ENCODE measurements at places on chromosomes 5 and 9.

- DNase-seq, result no peak
Measured at GRCh38 chr5:6827526-6828219, 114.4 kb downstream of the TENT4A start.

DNA sequence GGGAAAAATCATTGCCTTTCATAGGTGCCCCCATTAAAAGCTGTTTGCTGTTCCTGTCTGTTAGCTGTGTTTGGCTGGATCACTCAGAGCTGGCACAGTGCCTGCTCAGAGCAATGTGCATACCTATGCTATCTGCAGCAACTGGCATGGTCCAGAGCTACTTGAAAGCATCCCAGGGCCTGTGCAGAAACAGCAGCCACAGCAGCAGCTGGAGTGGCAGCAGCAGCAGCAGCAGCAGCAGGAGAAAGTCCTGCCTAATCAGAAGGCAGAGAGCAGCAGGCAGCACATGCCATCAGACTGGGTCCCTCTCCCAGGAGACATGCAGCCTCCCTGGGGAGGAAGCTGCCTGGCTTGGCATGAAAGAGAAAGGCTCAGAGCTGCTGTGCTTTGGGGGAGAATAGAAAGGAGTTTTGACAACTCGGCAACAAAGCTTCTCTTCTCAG lies 243.8 kb upstream of the WWC1 start:
- DNase-seq, result no peak

GRCh38 chr5:5202321-5202720 lies 62.2 kb downstream of the ADAMTS16 start:
- no peak for DNase-seq

- no peak for DNase-seq
Measured at GRCh38 chr9:38768351-38768761, 48.4 kb upstream of the FAM240B start.

GRCh38 chr9:132877458-132877823 lies 643 bp downstream of the AK8 start:
- DNase-seq, result no peak

GRCh38 chr5:67301285-67301903 lies 104.8 kb upstream of the CD180 start:
- DNase-seq, result peak; percentile 80

- DNase-seq, result no peak
Measured at GRCh38 chr5:5813441-5813840, 391.0 kb downstream of the ICE1 start.

DNA sequence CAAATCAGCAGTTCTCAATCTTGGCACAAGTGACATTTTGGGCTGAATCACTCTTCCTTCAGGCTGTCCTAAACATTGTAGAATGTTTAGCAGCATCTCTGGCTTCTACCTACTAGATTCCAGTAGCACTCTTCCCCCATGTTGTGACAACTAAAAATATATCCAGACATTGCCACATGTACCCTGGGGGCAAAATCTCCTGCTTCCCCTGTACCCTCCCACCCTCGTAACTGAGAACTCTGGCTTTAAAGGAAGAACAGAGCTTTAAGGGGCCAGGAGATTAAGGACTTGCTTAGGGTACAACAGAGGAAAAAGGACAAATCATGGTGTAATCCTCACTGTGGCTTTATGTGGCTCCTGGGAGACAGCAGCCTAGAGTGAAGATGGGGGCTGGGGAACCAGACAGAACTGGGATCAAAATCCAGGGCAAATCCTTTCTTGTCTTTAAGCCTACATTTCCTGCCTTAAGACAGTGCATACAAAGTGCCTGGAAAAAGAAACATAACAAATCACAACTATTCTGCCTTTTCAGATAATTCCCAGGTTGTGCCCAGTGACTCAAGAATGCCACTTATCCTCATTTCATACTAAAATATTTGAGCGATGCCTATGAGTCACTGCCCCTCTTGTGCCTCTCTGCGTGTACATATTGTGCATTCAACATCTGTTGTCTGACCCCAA lies 109.3 kb downstream of the DAPK1 start:
- DNase-seq, result no peak

DNA sequence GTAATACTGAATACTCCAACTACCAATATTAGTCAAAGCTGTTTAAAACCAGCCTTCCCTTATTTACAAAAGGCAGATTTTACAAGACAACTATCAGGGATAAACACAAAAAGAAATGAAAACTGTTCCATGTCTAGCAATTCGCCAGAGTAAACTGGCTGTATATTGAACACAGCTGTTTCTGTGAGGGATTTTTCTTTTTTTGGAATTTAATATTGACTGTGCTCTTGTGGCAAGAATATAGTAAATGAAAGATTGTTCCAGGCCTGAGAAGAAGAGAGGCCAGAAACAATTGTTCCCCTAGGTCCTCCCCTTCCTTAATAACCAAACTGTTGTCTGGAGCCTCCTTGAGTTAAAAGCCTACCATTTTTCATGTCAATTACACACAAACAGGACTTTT lies 188.6 kb downstream of the PDE4D start:
- DNase-seq, result no peak

DNA sequence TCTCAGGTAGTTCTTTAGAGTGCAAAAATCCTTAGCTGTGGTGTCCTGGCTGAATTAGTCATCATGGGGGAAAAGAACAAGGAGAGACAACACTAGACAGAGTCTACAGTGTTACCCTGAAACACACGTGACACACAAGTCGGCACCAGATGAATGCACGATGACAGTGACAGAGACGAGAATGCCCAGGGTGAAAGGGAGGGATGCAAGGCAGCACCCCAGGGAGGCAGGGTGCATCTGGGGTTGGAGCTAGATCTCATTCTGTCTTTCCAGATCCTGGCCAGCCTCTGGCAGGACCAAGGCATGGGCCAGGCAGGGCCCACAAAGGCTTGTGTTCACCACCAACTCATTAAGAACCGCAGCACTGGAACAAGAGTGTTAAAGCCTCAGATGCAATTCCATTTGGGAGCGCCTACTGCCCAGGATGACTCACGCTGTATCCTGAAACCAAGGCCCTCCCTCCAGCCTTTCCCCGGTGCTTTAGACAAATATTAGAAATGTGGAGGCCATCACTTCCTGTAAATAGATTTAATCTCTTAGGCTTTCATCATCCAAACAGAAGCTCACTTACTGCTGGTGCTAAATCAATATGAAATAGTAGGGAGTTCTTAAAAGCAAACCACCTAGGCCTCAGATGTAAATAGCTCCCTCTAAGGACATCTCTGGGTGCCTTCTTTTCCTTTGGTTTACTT lies 56.1 kb downstream of the IRX2 start:
- no peak for DNase-seq

DNA sequence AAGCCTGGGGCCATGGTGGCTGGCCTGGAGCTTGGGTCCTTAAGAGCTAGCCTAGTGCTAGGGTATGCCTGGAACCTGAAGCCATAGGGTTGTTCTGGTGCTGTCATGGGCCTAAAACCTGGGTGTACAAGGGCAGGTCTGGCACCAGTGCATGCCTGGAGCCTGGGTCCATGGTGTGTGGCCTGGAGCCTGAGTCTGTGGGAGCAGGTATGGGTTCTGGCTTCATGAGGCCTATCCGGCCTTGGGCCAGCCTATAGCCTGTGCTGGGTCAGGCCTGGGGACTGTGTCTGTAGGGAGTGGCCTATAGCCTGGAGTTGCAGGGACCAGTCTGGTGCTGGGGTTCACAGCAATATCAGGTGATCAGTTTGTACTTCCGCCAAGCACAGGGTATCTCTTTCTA lies 347.2 kb upstream of the MEF2C start:
- no peak for DNase-seq

DNA sequence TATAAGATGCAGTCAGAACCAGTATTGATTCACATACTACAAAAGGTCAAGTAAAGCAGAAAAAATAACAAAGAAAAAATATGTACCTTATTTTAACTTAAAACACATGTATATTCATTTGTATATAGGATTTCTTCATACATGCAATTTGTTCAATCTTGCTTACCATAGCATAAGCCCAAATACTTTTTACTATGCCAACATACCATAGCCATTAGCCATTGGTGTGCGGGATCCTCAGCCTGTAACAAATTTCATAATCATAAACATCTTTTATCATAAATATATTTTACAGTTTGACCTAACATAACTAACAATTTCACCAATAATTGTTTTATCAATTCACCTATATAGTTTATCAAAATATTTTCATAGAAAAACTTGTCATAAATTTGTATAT lies 51.1 kb downstream of the MPDZ start:
- no peak for DNase-seq

DNA sequence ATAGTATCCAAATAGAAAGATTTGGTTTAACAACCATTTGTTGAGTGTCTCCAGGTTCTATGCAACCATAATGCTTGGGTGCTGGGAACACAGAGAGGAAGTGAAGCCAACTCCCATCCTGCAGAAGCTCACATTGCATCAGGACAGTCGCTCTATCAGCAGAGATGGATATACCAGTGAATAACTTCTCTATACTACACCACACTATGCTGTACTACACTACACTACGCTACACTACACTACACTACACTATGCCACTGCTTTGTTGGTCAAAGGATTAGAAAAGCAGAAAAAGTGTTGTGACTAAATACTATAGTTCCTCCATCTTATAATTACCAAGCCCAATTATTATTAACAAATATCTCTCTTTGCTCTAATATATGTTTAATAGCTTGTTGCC lies 89.2 kb upstream of the PRRC1 start:
- no peak for DNase-seq

- no peak for DNase-seq
Measured at GRCh38 chr9:33140401-33141360, 26.5 kb downstream of the B4GALT1 start.

DNA sequence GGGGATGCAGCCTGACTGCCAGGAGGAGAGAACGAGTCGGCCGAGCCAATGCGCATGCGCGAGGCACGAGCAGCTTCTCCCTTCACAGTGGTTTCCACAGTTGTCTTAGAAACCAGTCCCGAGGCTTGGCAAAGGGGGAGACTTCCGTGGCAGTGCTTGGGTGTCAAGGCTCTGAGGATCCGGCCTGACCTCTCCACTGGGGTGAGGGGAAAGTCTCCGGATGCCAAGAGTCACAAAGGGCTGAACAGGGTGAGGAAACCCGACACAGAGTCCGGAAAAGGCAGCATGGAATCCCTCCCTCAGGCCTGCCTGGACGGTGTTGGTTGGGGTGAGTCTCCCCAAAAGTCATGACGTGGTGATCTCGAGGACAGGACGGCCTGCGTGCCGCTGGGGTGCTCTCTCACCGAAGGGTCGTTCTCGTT lies 475.5 kb downstream of the SPATA31A7 start:
- no peak for DNase-seq

- no peak for DNase-seq
Measured at GRCh38 chr9:69549310-69550202, 122.6 kb downstream of the APBA1 start.

- no peak for DNase-seq
Measured at GRCh38 chr5:133440467-133441115, 171.8 kb downstream of the FSTL4 start.

DNA sequence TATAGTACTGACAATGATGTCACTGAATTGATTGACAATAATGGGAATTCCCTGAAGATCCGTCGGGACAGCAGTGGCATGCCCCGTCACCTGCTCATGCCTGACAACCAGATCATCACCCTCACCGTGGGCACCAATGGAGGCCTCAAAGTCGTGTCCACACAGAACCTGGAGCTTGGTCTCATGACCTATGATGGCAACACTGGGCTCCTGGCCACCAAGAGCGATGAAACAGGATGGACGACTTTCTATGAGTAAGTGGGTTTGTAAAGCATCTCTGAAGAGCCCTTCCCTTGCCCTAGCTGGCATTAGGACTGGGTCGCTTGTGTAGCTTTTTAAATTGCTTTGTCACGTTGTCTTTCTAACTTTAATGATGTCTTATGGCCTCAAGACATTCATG lies 72.7 kb upstream of the WWC1 start:
- no peak for DNase-seq

DNA sequence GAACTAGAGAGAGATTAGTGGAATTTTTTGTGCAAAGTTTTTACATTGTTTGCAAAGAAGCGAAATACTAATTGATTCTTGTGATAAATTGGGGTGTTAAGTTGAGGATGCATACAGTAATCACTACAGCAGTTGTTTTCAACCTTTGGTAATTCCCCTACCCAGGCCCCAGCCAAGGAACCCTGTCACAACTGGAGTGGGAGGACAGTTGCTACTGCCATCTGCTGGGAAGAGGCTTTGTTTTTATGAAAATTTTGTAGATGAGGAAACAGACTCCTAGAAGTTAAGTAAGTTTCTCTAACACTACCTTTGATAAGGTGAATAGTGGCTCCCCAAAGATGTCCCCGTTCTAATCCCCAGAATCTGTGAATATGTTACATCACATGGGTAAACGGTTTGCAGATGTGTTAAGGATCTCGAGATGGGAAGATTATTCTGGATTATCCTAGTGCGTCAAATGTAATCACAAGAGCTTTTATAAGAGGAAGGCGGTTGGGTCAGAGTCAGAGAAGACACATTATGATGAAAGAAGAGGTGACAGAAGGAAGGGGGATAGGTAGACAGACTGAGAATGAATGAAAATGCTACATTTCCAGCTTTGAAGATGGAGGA lies 34.0 kb upstream of the PPP1R2B start:
- DNase-seq, result no peak

- no peak for DNase-seq
Measured at GRCh38 chr9:127219520-127219919, 45.1 kb upstream of the GARNL3 start.

DNA sequence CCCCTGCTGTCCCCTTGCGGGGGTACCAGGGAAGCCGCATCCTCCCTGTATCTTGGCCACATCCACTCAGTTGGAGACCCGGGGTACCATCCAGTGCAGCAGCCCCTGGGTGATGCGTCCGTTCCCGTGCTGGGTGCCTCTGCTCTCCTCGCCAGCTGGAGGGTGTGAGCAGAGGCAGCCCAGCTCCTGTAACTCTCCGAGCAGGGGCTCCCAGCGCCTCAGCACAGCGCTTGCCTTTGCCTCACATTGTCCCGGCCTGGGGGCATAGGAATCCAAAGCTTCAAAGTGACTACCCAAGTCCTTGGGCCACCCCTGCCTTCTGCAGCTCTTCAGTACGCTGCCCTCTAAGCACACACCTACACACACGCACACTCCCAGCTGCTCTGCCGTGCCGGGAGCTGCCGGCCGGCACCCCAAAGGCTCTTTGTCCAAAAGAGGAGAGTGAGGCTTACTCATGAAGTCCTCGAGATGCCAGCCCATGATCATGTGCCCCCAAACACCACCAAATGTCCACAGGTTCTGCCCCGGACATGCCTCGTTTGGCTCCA lies 733 bp downstream of the ANGPTL2 start:
- no peak for DNase-seq

DNA sequence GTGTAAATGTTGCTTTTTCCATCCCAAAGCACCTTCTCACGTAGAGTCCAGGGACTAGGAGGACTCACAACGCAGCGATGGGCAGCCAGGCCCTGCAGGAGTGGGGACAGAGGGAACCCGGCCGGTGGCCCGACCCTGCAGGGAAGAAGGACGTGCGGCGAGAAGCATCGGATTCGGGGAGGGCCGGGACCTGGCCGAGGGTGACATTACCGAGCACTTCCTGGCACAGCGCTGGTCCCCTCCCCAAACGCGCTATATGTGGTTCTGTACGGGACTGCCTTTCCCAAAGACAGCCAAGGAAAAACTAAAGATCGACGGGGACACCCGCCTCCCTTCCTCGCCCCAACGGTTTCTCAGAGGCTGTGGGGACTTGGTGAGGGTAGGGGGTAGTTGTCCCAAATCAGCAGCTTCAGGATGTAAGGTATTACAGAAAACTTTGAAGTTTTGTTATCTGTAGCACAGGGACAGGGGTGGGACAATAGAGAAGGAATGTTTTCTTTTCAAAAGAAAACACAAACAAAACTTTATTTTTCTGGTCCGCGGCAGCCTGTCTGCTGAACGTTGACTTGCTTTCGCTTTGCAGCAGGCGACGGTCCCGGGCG lies 887 bp upstream of the MAP3K1 start:
- DNase-seq, result no peak

GRCh38 chr9:108108280-108108851 lies 618.8 kb upstream of the KLF4 start:
- DNase-seq, result no peak

GRCh38 chr9:36142510-36143244 lies 6.1 kb downstream of the GLIPR2 start:
- DNase-seq, result no peak
